ENCODE measurements at places on chromosomes 7 and 10. TPM values are rescaled to one million over a fixed set of nuclear protein-coding genes. Genes with fewer than 3 reads are reported as not detected.

GRCh38 chr7:24907311-24907886, 72.6 kb downstream of the OSBPL3 start:
- DNase-seq, result no peak

DNA sequence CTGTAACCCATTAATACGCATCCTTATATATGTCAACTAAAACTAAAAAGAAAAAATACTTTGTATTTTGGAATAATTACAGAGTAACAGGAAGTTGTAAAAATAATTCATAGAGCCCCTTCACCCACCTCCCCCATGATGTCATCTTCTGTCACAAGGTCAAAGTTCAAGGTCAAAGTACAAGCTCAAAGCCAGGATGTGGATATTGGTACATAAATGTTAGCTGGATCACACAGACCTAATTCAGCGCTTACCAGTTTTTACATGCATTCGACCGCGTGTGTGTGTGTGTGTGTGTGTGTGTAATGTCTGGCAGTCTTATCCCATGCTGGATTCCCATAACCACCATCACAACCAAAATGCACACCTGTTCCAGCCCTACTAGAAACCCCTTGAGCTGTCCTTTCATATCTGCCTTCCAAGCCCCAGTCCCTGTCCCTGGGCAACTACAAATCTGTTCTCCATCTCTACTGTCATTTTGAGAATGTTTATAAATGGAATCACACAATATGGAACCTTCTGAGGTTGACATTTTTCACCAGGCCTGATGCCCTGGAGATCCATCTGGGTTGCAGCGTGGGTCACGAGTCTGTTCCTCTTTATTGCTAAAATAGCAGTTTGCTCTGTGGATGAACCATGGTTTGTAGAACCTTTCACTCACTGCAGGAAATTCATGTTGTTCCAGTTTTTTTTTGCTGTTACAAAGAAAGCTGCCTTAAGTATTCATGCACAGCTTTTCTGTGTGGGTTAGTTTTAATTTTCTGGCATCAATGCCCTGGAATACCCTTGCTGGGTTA, 153.6 kb upstream of the PITRM1 start:
- DNase-seq, result no peak

GRCh38 chr7:100952641-100953040, 3.3 kb downstream of the MUC3A start:
- DNase-seq, result no peak

GRCh38 chr7:20816372-20816959, 29.8 kb upstream of the SP8 start:
- no peak for DNase-seq

- DNase-seq, result no peak
Measured at GRCh38 chr7:132131196-132131595, 445.1 kb downstream of the PLXNA4 start.

DNA sequence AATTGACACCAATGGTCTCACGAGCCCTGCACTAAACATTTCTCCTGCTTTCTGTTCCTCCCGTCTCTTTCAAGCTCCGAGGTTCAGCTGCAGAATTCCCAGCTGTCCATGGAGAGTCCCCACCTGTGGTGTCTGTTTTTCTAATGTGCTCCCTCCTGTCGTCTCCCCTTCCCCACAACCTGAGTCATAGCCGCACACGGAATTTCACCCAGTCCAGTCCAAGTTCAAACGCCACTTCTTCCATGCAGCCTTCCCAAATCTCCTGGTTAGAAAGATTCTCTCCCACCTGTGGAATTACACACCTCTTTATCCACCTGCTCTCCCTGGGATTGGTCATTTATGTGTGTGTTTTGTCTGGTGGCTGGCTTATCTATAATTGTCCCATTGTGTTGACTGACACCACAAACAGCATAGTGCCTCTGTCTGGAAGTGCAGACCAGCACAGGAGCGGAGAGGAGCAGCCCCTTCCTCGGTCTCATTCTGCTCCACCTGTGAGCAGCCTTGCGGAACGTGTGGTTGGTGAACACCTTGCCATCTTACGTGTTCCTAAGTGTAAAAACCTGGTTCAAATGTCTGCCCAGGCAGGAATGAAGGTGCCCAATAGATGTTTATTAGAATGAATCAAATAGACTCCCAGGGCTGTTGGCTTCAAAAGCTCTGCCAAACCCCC, 3.3 kb upstream of the DIP2C start:
- no peak for DNase-seq

DNA sequence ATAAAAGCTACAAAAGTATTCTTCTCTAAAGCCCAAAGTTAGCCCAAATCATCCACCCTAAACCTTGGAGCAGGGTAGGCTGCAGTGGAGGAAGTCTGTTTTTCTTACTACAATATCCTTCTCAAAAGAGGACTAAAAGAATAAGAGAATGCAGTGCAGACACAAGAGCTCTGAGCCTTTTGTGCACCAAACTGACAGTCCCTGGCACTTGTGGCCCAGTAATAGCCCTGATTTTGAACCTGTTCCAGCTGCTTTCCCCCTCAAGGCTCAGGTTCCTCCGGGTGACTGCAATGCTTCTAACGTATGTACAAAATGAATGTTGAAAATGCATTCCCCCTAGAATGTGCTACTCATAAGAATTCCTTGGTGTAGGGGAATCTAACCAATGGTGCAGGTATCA, 154.4 kb downstream of the JAZF1 start:
- no peak for DNase-seq

DNA sequence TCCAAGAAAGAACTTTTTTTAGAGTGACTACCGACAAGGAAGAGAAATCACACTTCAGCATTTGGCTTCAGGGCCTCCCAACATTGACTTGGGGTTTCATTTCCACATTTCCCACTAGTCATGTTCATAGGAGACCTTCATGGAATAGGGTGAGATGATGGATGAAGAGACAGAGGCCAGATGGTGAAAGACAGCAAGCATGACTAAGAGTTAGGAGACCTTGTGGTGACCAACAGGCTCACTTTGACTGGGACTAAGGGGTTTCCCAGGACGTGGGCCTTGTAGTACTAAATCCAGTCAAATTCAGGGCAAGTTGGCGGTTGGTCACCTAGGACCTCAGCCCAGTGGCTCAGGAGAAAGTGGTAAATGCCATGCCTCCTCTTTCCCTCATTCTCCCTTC, 3.0 kb upstream of the GIMAP5 start:
- DNase-seq, result no peak

Gene MARVELD1
- not detected for total RNA-seq

Gene TAF6
- total RNA-seq, result 30.6 TPM

Gene CLIP2
- total RNA-seq, result 0.76 TPM

Gene ZCCHC24
- total RNA-seq, result 0.61 TPM
